Activated CD4-positive, alpha-beta T cell treated with anti-CD3 and anti-CD28 coated beads, Interleukin-2, Interleukin-4, amounts not matched to agents 100 ng/mL and 50 ng/mL, durations not matched to agents 16 hours and 8 hours (primary cell): ENCODE measurements at places on chromosomes 6 and 20.

- DNase-seq: peak; percentile 33
Observed at GRCh38 chr20:3407040-3407770, at the start of gene DNAAF9. Gene DNAAF9, minus strand, starts transcription at chr20:3407669. Its CDS starts 112 bp downstream, at chr20:3407557.

- DNase-seq: no peak
Observed at GRCh38 chr20:62354031-62354808, 12.9 kb downstream of the LAMA5 start.

DNA sequence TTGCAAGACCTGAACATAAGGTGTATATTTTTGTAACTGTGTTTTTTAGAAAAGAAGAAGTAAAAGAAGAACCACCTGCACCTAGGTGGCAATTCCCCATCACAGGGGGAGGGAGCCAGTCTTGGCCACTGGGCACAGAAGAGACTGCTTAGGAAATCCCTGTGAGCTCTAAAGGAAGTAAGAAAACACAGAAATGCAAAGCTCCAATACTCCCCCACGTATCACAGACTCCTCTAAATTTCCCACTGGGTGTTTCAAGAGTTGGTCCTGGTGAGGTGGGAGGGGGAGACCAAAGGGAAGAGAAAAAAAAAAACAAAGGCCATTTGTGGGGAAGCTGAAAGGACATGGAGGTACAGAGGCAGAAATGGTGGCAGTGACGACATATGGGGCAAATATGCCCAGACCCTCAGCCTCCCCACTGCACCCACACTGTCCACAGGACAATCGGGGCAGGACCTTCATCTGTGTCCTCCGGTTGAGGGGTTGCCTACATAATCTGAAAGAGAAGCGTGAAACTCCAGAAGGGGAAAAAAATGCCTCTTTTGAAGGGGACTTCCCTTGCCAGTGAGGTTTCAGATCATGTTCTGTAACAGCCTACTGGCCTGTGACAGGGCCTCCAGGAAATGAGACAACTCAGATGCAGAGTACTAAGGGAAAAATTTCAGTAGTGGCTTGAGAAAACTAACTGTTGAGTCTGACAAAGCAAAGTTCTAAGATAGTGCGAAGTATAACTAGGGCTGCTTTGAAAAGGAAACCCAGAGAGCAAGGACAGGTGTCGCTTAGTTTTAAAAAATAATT lies 226.2 kb upstream of the MARCKS start:
- DNase-seq: peak; percentile 87

DNA sequence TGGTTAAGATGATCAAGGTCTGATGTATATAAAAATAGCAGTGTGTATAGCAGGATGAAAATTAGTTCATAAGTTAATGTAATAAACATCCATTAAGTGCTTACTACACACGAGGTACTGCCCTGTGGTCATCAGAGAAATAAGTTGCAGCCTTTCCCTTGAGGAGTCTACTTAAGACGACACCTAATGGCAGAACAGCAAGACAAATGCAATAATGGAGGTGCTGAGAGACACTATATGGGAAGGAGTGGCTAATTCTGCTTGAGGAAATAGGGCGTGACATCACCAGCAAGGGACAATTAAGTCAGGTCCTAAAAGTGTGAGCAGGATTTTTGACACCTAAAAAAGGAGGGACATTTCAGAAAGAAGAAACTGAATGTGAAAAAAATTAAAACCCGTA lies 75.2 kb downstream of the BACH2 start:
- no peak for DNase-seq

GRCh38 chr6:125421836-125422235 lies 120.1 kb upstream of the HDDC2 start:
- no peak for DNase-seq

DNA sequence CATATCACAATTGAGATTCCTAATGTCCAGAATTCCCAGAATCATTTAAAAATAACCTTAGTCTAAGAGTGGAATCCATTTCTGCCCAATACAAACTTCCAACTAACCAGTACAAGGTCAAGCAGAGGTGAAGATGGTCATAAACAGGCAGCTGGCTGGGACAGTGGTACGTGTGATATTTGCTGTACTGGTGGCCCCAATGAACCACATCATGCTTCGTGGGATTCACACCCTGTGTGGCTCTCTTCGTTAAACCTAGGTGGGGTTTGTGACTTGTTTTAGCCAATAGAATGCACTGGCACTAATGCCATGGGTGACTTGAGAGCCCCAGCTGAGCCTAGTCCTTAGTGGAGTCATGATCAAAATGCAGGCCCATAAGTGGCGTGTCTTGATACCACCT lies 286.6 kb downstream of the KIF16B start:
- DNase-seq: no peak

DNA sequence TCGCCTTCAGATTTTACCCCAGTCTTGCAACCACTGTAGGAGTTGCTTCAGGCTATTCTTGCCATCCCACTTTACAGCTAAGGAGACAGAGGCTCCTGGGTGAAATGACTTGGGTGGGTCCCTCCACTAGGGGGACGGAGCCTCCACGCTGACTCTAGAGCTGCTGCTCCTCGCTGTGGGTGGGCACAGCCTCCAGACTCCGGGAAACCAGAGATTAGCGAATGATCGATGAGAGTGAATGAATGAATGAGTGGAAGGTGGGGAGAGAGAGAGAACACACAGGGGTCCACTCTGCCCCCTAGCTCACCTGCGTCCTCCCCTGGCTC lies 10.4 kb downstream of the ZBP1 start:
- no peak for DNase-seq

GRCh38 chr20:32456869-32457478 lies 98.8 kb downstream of the ASXL1 start:
- no peak for DNase-seq

- peak; percentile 2 for DNase-seq
Observed at GRCh38 chr6:170048615-170049256, 242.1 kb downstream of the DLL1 start.

DNA sequence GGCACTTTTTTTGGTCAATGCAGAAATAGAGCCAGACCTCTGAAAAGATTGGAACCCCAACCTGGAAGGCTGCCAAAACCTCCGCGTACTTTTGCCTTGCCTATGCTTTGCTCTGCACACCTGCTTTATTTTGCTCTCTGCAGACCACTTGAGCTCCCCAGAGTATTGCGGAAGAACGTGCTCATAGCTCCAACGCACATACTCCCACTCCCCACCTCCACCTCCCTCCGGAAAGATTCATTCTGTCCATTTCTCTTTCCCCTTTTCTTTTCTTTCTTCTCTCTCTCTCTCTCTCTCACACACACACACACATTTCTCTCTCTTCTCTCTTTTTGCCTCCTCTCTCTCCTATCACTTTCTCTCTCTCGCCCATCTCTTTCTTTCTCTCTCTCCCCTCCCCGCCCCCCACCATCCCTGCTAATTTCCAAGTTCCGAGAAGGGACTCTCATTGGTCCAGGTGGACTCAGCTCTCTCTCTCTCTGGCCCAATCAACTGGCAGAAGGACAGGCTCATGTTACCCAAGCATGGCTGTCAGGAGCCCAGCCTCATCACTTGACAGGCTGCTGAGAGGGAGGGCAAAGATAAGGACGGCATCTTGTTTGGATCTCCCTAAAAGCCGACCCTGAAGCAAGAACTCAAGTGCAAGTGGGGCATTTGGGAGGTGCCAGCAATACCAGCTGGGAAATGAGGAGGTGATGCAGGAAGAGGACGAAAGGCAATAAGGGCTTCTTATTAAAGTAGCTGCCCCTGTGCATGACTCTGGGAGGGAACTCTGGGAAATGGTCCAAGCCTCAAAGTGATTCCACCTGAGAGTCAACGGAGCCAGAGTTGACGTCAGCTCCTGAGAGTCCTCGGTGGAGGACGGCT lies 246.1 kb downstream of the LY86 start:
- DNase-seq: no peak

- no peak for DNase-seq
Observed at GRCh38 chr20:19253916-19254820, 41.7 kb downstream of the SLC24A3 start.

GRCh38 chr20:38269040-38269439 lies 8.5 kb upstream of the KIAA1755 start:
- no peak for DNase-seq

GRCh38 chr6:41273714-41274113 lies 12.8 kb downstream of the TREM1 start:
- no peak for DNase-seq

- no peak for DNase-seq
Observed at GRCh38 chr20:35870541-35871258, 83.6 kb downstream of the SCAND1 start.

DNA sequence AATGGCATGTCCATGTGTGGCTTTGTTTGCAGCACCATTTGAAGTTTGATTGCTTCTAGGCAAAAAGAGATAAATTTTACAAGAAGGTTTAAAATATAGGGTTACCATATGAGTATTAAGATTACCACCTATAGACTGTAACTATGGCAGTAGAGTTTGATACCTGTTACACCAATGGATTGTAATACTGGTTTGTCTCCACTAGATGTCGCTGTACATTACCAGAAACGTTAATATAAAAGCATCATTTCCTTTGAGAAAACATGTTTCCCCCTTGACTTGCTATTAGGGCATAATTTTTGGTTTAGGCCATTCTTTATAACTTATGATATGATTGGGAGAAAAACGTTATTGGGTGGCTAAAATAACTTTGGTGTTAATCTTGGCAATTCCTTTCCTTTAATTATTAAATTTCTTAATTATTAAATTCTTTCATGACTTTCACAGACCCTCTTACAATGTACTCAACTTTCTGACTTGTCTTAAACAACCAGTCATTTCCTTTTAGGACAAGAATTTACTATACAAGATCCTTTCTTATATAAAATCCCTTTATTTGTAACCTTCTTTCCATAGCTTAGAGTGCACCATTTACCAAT lies 42.8 kb downstream of the HLA-DPB1 start:
- DNase-seq: peak; percentile 74

DNA sequence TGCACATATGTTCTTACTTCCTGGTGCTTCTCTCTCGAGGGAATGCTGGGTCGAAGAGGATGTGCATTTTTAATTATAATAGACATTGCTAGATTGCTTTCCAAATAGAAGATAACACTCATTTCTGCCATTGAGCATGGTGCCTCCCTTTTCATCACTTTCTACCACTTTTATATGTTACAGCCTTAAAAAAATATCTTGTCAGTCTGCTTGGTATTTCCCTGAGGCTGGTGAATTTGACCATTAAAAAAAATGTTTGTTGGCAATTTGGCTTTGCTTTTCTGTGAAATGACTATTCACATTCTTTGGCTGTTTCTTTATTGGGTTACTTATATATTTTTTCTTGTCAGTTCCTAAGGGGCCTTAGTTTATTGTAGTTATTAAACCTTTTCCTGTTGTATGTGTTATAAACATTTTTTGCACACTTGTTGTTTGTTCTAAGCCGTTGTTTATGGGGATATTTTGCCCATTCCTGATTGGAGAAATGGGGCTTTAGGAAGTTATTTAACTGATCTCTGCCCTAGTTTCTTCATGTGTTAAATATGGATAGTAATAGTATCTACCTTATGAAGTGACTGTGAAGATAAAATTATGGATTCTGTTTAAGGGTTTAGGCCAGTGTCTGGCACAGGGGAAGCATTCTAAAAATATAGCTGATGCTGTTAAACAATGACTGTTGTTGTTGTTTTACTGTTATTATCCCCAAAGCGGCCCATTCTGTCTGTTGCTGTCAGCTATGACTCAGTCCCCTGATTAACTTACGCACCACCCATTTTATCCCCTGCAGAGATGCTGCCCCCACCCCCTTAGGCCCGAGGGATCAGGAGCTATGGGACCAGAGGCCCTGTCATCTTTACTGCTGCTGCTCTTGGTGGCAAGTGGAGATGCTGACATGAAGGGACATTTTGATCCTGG lies 3.8 kb downstream of the DDR1 start:
- DNase-seq: no peak

- DNase-seq: no peak
Observed at GRCh38 chr6:10269814-10270472, 144.9 kb downstream of the TFAP2A start.

DNA sequence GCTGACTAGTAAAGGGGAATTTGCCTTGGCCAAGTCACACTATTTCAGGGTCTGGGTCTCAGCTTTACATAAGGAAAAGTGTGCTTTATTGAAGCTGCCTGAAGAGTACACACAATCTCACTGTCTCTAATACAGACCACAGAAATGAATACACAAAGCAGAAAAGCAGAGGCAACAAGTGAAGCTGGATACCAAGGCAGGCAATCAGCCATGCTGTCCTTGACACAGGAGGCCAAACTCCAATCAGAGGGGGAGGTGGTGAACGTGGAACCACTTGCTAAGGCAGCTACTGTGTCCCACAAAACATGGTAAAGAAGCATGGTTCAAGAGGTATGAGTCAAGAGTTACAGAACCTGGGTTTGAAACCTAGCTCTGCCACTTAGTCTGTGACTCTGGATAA lies 21.8 kb upstream of the CCND3 start:
- DNase-seq: no peak

DNA sequence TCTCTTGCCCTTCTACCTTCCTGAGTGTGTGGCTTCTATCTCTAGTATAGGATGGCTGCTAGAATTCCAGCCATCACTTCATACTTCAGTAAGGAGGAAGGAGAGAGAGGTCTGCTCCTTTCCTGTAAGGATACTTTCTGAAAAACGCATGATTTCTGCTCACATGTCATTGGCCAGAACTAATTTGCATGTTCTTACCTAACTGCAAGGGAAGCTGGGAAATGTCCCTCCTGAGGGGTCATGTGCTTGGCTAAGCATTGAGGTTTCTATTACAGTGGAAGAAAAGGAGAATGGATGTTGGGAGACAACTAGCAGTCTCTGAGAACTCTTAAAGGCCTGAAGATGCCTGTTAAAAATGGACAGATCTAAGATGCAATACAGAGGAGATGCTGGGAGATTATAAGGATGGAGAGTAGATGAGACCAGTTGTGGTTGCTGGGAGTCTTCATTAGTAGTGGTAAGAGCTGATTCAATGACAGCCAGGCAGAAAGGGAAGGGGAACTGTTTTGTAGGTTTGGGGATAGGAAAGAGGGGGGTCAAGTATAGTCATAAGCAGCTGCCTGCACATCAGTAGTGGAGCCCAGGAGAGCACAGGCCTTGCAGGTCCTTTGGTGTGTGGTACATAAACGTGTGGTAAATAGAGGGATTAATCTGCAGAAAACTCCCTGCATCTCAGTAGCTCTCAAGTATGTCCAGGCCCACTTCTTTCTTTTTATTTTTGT lies 20.2 kb downstream of the CDS2 start:
- DNase-seq: no peak

- DNase-seq: peak; percentile 82
Observed at GRCh38 chr6:106117579-106117978, 31.4 kb downstream of the PRDM1 start.

- peak; percentile 54 for DNase-seq
Observed at GRCh38 chr20:23235173-23236027, 115.2 kb upstream of the NXT1 start.

GRCh38 chr6:164927288-164928056 lies 381.9 kb downstream of the C6orf118 start:
- peak; percentile 54 for DNase-seq
